HT-29 (cell line): ENCODE measurements at places on chromosomes 1 and 21.

DNA sequence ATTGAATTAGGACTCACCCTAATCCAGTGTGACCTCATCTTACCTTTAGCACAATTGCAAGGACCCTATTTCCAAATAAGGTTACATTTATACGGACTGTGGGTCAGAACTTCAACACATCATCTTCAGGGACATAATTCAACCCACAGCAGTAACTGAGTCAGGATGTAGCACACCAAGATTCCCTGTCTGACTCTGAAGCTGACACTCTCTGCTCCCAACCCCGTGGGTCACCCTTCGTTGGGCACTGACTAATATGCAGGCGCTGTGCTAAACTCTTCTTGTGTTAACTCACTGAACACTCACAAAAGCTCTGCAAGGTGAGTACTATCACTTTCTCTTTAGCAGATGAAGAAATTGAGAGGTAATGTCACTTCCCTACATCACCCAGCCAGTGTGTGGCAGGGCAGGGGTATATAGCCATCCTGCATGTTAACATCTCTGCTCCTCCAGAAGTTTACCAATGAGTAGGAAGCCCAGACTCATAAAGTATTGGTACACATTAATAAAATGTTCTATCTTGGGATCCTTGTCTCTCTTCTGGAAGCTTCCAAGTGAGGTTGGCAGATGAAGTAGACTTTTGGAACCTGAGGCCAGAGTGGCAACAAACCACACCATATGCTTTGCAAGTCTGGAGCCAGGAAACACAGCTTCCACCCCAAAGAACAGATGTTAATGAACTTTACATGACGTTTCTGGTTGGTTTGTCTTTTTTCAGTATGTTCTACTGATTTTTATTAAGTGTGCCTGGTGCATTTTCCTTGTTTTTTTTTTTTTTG, 139.2 kb upstream of the KLHDC7A start:
- no peak for DNase-seq

DNA sequence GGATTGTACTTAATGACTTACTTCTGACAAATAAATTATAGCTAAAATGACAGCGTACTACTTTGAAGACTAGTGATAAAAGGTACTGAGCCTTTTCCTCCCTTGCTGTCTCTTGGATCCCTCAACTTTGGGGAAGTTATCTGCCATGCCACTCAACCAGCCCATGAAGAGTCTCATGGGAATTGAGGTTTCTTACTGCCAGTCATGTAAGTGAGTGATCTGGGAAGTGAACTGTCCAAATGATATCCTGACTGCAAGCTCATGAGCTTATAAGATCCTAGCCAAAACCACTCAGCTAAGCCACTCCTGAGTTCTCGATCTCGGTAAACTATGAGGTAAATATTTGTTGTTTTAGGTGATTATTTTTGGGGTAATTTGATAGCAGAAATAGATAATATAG, 247.8 kb downstream of the NCAM2 start:
- DNase-seq, result no peak

DNA sequence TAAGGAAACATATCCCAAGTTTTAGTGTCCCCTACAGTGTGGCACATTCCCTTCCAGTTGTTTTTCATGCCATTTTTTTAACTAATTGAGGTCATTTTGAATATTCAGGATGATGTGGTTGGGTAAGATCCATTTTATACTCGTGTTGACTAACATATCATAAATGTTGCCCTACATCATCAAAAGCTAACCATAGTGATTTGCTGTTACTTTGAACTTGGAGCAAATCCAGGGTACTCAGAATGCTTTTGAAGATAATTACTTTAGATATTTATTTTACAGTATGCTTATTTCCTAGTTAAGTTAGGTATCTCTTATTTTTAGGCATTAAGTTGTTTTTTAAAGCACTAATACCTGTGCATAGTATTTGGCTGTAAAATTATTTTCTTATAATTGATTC, 57.8 kb downstream of the DYRK1A start:
- no peak for DNase-seq

DNA sequence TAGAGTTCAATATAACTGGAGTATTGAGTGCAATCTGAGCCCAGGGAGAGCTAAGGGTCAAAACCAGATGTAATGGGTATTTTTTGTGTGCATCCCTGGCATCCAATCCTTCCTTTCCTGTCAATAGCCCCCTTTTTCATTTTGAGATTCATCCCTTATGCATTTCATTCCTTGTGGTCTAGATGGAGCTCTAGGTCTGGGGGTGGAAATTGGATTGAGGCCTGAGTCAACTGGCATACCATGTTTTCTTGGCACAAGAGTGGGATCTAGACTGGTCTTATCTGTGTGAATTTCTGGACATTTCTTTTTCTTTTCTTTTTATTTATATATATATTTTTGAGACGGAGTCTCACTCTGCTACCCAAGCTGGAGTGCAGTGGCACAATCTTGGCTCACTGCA, 67.3 kb upstream of the RAB3GAP2 start:
- no peak for DNase-seq

- no peak for DNase-seq
Observed at GRCh38 chr1:10502206-10502605, 27.5 kb downstream of the PEX14 start.
